ENCODE measurements at places on chromosomes 12 and 14.

GRCh38 chr14:37593511-37594237, 1.4 kb downstream of the FOXA1 start:
- DNase-seq, result no peak

- no peak for DNase-seq
Measured at GRCh38 chr12:123449249-123449733, 8.6 kb upstream of the SNRNP35 start.

DNA sequence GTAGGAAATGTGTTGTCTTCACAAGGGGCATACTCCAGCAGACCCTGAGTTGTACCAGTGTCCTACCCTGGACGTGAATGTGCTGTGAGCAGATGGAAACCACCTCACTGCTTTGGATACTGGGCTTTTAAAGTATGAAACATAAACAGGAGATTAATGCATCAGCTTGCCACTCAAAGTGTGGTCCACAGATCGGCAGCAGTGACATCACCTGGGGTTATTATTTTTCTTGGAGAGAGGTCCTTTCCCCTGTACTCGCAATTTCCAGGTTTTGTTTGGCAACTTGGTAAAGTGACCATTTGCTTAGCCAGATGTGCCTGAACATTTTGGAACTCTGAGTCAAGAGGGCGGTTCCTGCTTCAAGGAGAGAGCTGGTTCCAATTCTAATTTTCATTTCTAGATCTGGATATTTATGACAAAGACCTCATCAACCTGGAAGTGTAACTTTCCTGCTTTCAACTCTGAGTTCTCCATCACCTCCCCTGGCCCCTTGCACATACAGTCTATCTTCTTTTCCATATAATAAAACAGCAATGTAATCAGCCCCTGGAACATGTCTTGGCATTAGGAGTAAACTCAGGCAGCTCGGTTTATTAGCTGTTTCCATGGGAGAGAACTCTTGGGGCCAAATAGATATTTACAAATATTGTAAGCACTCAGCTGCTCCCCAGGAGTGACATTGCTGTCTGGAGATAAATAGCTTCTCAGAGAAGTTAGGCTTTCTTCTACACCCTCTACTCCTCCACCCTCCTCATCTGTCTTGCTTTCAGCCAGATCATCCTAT, 237.0 kb upstream of the TBX3 start:
- no peak for DNase-seq

- DNase-seq, result no peak
Measured at GRCh38 chr14:104023325-104024055, 62.0 kb upstream of the ASPG start.

GRCh38 chr12:78470354-78471195, 394.0 kb upstream of the SYT1 start:
- DNase-seq, result no peak

DNA sequence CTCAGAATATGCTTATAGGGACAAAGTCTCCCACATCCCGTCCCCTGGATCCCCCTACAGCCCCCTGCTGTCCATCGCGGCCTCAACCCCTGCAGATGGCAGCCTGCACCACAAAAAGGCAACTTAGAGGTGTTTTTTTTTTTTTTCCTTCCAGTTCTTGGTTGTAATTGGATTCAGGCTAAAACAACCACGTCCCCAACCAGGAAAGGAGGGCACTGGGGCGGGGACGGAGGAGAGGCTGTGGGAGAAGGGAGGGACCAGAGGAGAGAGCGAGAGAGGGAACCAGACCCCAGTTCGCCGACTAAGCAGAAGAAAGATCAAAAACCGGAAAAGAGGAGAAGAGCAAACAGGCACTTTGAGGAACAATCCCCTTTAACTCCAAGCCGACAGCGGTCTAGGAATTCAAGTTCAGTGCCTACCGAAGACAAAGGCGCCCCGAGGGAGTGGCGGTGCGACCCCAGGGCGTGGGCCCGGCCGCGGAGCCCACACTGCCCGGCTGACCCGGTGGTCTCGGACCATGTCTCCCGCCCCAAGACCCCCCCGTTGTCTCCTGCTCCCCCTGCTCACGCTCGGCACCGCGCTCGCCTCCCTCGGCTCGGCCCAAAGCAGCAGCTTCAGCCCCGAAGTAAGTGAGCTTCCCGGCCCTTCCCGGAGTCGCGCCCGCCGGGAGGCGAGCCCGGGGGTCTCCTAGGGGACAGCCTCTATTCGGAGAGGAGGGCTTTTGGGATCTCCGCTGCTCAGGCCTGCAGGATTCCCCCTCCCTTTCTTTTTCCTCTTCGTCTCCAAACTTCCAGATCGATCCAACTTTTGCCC, at the start of gene MMP14:
MMP14 (plus strand) TSS at position 285 of the 813 bp plus-strand sequence; CDS start at position 518, 233 bp downstream.
- no peak for DNase-seq

GRCh38 chr14:100302616-100303015, 3.6 kb downstream of the SLC25A29 start:
- no peak for DNase-seq

GRCh38 chr12:68884251-68884650, 48.7 kb downstream of the CPM start:
- no peak for DNase-seq

- no peak for DNase-seq
Measured at GRCh38 chr14:77859934-77860570, 60.1 kb downstream of the ADCK1 start.

GRCh38 chr14:66074537-66074936, 411.6 kb upstream of the CCDC196 start:
- no peak for DNase-seq

DNA sequence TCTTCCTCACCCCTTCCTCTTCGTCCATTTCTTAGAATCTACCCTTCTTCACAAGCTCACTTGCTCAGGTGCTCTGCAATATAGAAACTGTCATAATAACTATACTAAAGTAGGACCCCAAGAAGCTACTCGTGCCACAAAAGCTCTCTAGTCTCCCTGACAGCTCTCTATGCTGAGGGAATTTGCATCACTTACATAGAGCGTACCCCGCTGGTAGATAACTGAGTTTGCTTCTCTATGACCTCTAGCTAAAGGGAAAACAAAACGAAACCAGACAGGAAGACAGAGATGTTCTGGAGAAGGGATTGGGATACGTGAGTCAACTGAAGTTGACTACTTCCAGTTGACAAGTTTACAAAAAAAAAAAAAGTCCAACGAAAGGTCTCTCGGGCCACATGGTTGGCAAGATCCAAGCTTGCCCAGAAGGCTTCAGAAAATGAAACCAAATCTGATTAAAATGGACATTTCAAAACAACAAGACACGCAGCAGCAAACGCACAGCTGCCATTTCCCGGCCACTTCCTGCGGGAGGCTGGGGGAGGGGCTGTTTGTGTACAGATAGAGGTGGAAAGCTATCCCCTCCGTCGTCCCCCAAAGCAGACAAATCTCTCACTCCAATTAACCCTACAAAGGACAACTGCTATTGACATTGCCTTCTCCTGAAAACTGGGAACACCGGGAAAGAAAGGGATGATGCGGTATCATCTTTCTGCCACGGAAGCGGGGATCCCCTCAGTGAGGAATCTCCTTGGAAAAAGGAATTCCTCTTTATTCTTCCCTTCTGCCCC, 1.3 kb downstream of the BAZ2A start:
- no peak for DNase-seq

- no peak for DNase-seq
Measured at GRCh38 chr12:14664434-14665023, 31.9 kb downstream of the GUCY2C start.

DNA sequence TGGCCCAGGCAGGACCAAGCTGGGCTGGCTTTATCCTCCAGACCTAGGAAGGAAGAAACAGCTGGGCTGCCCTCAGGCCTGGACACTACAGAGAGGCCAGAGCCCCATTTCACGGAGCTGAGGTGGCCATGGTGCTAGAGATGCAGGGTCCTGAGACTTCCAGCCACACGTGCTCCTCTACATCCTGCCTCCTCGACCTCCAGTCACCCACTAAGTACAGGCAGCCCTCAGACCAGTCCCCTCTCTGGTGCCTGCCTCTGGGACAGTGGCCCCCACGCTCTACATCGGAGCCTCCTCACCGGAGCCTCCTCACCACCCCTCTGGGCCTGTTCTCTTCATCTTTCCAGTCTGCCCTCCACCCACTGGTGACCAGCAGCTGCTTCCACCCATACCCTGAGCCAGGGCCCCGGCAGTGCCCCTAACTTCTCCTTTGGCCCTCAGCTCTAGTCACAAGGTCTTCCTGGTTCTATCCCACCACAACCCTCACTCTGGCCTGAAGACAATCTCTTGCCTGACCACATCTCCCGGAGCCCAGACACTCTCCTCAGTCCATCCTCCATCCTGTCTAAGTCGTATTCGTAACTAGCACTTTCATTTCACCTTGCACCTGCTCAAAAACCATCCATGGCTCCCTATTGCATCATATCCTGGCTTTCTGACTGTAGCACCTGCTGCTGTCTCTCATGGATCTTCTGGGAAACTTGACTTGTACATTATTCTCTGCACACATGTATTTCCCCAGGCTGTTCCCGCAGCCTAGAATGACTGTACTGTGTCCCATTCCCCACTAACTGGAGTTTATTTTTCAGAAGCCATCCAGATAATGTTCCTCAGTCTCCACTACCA, 43.9 kb downstream of the DIO3 start:
- DNase-seq, result no peak

- no peak for DNase-seq
Measured at GRCh38 chr12:124713436-124714082, 146.1 kb upstream of the NCOR2 start.

DNA sequence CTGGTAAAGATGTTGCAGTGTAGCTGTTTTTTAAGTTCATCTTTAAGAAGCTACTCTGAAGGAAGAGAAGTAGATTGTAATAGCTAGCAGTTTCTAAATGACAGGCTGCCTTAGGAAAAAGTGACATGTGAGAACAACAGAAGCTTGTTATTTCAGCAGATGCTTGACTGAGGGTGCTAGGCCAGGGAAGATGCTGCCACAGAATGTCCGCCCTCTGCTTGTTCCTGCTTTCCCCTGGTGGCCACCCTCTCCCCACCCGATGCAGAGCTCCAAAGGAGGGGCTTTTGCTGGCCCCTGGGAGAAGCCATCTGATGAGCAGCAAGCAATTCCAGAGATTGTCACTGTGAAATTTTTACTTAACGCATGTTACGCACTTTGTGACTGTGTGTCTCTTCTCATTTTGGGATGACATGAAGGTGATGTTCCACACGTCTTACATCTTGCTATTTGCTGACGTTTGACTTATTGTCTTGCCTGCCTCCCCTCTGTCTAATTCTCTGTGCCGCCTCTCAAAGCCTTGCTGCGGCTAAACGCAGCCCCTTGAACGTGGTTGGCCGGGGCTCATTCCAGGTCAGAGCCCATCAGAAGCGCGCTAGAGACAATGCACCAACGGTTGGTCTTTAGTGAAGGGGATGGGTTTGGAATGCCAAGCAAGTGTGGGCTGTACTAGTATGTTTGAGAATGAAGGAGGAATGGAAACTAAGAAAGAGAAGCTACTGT, 44.8 kb downstream of the WDR20 start:
- DNase-seq, result no peak

- DNase-seq, result no peak
Measured at GRCh38 chr14:104968153-104968527, 10.0 kb downstream of the AHNAK2 start.

DNA sequence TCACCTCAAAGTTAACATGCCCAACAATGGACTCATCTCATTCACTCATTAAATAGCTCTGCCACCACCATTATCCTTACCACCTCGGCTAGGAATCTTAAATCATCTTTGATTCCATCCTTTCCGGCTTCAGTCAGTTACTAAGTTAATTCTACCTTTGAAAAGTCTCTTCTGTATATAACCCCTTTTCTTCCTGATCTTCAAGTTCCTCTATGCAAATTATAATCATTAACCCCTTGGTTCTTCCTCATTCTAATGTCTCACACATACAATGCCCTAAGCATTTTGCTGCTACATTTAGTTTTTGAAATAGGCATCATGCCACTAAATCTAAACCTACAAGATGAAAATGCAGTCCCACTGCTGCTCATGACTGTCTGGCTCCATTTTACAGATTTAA, 51.6 kb downstream of the ATP2B1 start:
- no peak for DNase-seq

GRCh38 chr14:68874746-68875155, 81.9 kb upstream of the ZFP36L1 start:
- DNase-seq, result no peak

DNA sequence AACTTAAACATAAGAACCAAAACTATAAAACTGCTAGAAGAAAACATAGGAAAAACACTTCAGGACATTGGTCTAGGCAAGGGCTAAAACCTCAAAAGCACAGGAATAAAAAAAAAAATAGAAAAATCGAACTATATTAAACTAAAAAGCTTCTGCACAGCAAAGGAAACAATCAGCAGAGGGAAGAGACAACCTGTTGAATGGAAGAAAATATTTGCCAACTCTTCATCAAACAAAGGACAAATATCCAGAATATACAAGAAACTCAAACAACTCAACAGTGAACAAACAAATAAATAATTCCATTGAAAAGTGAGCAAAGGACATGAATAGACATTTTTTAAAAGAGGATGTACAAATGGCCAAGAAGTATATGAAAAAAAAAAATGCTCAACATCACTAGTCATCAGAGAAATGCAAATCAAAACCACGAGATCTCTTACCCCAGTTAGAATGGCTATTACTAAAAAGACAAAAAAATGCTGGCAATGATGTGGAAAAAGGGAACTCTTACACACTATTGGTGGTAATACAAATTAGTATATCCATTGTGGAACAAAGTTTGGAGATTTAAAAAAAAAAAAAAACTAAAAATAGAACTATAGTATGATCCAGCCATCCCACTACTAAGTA, 152.0 kb downstream of the NDUFA12 start:
- DNase-seq, result no peak

- DNase-seq, result no peak
Measured at GRCh38 chr12:67457136-67457535, 188.0 kb downstream of the CAND1 start.

- DNase-seq, result no peak
Measured at GRCh38 chr12:38998887-38999482, 93.6 kb upstream of the CPNE8 start.

DNA sequence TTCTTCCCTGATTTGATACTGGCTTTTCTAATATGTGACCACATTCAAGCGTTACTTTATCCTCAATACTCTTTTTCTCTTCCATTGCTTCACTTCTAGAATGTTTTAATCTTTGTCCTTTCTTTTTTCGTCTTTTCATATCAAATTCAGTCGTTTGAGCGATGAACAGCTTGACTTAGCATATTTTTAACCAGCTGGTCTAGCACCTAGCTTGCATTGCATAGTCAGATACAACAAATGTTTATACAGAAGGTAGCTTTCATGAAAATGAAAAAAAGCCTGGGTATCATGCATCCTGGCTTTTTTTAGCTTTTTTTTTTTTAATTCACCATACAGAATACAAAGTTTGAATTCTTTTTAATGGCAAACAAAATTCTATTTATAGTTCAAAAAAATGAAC, 1.2 kb downstream of the SOX5 start:
- no peak for DNase-seq

- DNase-seq, result no peak
Measured at GRCh38 chr14:65002586-65003210, 16.0 kb downstream of the FNTB start.

All from cerebellar nuclear complex (tissue), 1 donor.